Placental pericyte (primary cell): ENCODE measurements at places on chromosomes 11 and 22. TPM values are rescaled to one million over a fixed set of nuclear protein-coding genes. Genes with fewer than 3 reads are reported as not detected.

Gene CFAP300
- total RNA-seq: 2.9 and 5.9 TPM in 2 replicates

Gene NLRX1
- 13.1 and 16.5 TPM in 2 replicates for total RNA-seq

Gene CST6
- 0.29 TPM in 1 of 2 replicates, not detected in the other for total RNA-seq

Gene MAPK8IP2
- 0.14 and 1.5 TPM in 2 replicates for total RNA-seq

Gene PKNOX2
- 2.8 and 7.7 TPM in 2 replicates for total RNA-seq

Gene B4GALNT4
- total RNA-seq: 1.1 TPM in 2 replicates

Gene EIF4ENIF1
- total RNA-seq: 12.6 and 13.3 TPM in 2 replicates
